ENCODE measurements at places on chromosomes 1 and 21. TPM values are rescaled to one million over a fixed set of nuclear protein-coding genes. Genes with fewer than 3 reads are reported as not detected.
A peak's percentile ranks its signal among the peaks of the same experiment; 100 is the strongest.

The SH2D1B gene
- total RNA-seq, result not detected

The RC3H1 gene
- 55.6 TPM for total RNA-seq

DNA sequence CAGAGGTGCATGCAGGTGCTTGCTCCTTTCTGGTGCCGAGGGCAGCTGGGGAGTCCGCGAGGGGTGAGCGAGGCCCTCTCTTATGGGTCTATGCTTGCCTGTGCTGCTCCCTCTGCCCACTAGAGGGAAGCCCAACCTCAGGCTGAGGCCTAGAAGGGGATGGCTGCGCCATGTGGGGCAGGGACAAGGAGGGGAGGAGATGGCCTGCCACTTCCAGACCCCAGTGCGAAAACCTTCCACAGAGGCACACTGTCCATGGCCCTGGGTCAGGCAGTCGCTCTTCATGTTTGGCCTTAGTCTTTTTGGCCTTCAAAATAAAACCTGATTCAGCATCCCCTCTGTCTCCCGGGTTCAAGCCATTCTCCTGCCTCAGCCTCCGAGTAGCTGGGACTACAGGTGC lies 14.0 kb downstream of the RHBG start:
- no peak overlapping the region for H3K27ac ChIP-seq
- no peaks in the 10 kb centered on the region for H3K36me3 ChIP-seq
- no peak overlapping the region for H3K4me3 ChIP-seq
- H3K27me3 ChIP-seq, result peaks cover 17% of the 10 kb centered on the region

- DNase-seq, result no peak
- peaks cover 28% of the 10 kb centered on the region for H3K4me1 ChIP-seq
- no peaks in the 10 kb centered on the region for H3K27me3 ChIP-seq
- H3K4me3 ChIP-seq, result no peak overlapping the region
- H3K27ac ChIP-seq, result no peak overlapping the region
These were observed 14.5 kb downstream of the AIDA start for GRCh38 chr1:222697826-222698225.

The CBR3 gene
- 4.7 TPM for total RNA-seq

- H3K4me3 ChIP-seq, result no peak overlapping the region
- no peaks in the 10 kb centered on the region for H3K36me3 ChIP-seq
- DNase-seq, result no peak
- peaks cover 4% of the 10 kb centered on the region for H3K4me1 ChIP-seq
These were observed 27.7 kb downstream of the FMO2 start for GRCh38 chr1:171212607-171213351.

The KNCN gene
- not detected for total RNA-seq

The PCP4L1 gene
- total RNA-seq, result not detected

GRCh38 chr1:105608713-105609112 lies 1447.8 kb upstream of the PRMT6 start:
- no peaks in the 10 kb centered on the region for H3K36me3 ChIP-seq
- no peaks in the 10 kb centered on the region for H3K27me3 ChIP-seq
- H3K27ac ChIP-seq, result no peak overlapping the region
- DNase-seq, result no peak

The GPATCH2 gene
- total RNA-seq, result 17.5 TPM

DNA sequence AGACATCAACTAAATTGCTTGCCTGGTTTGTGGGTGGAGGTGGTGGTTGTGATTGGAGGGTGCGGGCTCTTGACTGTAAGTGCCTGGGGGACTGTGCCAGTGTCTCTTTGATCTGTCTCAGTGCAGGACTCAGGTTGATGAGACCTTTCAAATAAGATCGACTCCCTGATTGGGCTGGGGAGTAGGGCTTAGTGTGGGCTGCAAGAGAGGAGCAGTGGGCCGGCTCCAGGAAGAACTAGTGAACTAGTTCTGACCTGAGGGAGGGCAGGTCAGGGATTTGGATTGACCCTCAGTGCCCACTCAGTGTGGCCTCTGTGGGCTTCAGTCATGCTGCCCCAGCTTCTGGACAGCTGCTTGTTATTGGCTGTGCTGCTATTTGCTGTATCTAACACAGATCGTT lies 130.6 kb upstream of the CACNA1E start:
- H3K4me3 ChIP-seq, result no peak overlapping the region
- H3K27me3 ChIP-seq, result peaks cover 6% of the 10 kb centered on the region
- H3K27ac ChIP-seq, result no peak overlapping the region
- no peaks in the 10 kb centered on the region for H3K4me1 ChIP-seq
- no peaks in the 10 kb centered on the region for H3K36me3 ChIP-seq

GRCh38 chr1:19138958-19139581 lies 71.0 kb downstream of the UBR4 start:
- no peaks in the 10 kb centered on the region for H3K4me1 ChIP-seq
- H3K27ac ChIP-seq, result no peak overlapping the region
- DNase-seq, result no peak

The MEX3A gene
- total RNA-seq, result 0.47 TPM

The SON gene
- 474 TPM for total RNA-seq

The TNFRSF18 gene
- 37.5 TPM for total RNA-seq

The LRRC71 gene
- total RNA-seq, result not detected

DNA sequence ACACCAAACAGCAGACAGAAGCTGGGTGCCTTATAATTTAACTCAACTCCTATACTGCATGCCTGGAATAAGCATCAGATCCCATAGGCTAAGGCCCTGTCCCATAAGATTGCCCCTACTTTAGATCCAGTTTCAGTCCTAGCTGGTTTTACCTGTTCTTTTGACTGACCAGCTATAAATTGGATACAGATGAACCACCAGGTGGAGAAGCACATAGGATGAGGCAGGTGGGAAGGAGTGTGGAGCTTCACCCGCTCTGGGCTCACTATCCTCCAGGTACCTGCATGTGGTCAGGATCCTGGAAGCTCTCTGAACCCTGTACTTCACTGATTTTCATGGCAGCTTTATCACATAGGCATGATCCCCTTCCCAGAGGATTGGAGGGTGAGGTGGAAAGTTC lies 51.3 kb downstream of the MAST2 start:
- no peaks in the 10 kb centered on the region for H3K4me1 ChIP-seq
- H3K27me3 ChIP-seq, result no peaks in the 10 kb centered on the region
- peaks cover 6% of the 10 kb centered on the region for H3K36me3 ChIP-seq
- H3K27ac ChIP-seq, result no peak overlapping the region
- DNase-seq, result no peak
- no peak overlapping the region for H3K4me3 ChIP-seq

GRCh38 chr21:26137379-26138060 lies 33.0 kb downstream of the APP start:
- H3K36me3 ChIP-seq, result no peaks in the 10 kb centered on the region
- H3K27ac ChIP-seq, result no peak overlapping the region
- H3K4me3 ChIP-seq, result no peak overlapping the region
- no peak for DNase-seq
- no peaks in the 10 kb centered on the region for H3K27me3 ChIP-seq

The TRIM17 gene
- total RNA-seq, result not detected

GRCh38 chr1:234698686-234699085 lies 88.7 kb upstream of the IRF2BP2 start:
- H3K27ac ChIP-seq, result no peak overlapping the region
- DNase-seq, result no peak
- H3K4me1 ChIP-seq, result peaks cover 8% of the 10 kb centered on the region
- H3K27me3 ChIP-seq, result no peaks in the 10 kb centered on the region
- no peak overlapping the region for H3K4me3 ChIP-seq

The KPRP gene
- total RNA-seq, result not detected

DNA sequence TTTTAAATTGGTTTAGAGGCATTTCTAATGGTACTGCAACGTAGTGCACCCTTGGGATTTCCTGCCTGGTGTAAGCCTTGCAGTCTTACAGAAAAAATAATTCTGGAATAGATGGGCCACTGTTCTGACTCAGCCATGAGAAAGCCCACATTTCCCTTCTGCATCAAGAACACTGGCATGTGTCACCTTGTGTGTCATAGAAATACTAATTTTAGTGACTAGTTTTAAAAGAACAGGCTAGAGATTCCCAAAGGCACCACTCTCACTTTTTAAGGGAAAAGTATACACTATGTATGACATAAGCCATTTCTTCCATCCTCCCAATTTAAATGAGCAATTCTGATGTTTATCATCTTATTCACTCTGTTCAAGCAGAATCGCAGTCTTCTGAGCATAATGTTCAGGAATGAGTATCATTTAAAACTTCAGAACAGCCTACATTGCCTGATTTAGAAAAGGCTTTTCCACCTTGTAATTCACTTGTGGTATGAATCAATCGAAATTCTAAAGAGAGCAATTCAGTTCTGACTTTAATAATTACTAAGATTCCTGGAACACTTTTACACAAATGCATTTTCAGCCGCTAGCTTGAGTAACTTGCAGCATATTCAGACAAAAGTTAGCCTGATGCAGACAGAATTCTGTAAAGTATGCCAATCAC lies 18.8 kb downstream of the RGS13 start:
- no peak overlapping the region for H3K27ac ChIP-seq
- no peak overlapping the region for H3K4me3 ChIP-seq
- no peaks in the 10 kb centered on the region for H3K27me3 ChIP-seq
- no peak for DNase-seq
- no peaks in the 10 kb centered on the region for H3K4me1 ChIP-seq

The GBP7 gene
- total RNA-seq, result not detected

DNA sequence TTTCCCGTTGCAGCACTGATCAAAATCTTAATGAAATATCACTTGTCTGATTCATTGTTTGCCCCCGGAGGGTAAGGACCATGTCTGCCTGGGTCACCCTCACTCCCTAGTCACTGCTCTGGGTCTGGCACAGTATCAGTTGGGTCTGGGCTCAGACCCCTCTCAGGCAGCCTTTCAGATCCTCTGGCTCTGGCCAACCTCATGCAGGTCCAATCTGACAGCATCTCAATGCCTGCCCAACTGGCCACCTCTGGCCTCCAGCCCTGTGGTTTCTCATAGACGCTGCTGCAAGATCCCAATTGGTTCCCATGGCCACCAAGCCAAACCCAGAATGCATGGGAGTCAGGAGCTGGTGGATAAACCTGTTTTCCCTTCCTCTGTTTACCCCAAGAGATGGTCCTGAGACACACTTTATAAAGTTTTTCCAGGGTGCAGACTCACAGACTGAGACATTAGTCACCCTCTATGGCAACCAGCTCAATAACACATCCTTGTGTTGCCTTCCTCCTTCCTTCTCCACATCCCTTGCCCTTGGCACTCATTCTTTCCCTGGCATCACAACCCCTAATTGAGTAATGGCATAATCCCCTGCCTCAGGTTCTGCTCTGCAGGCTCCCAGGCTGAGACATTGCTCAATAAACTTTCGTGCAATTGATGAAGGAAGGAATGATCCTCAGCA lies 199.2 kb downstream of the GRIK3 start:
- peaks cover 3% of the 10 kb centered on the region for H3K27me3 ChIP-seq
- no peaks in the 10 kb centered on the region for H3K4me1 ChIP-seq
- H3K27ac ChIP-seq, result no peak overlapping the region

The RPE65 gene
- not detected for total RNA-seq

DNA sequence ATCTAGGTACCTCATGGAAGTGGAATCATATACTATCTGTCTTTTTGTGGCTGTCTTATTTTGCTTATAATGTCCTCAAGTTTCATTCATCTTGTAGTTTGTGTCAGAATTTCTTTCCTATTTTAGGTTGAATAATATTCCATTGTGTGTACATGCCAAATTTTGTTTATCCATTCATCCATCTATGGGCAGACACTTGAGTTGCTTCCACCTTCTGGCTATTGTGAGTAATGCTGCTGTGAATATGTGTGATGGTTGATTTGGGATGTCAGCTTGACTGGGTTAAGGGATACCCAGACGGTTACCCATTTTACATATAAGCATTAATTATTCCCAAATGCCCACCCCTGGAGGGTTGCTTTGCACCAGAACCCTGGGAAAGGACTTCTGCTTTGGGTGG lies 477.5 kb downstream of the PTPRU start:
- H3K4me1 ChIP-seq, result peaks cover 2% of the 10 kb centered on the region
- no peaks in the 10 kb centered on the region for H3K36me3 ChIP-seq
- no peak for DNase-seq
- no peak overlapping the region for H3K4me3 ChIP-seq
- H3K27me3 ChIP-seq, result peaks cover 5% of the 10 kb centered on the region

DNA sequence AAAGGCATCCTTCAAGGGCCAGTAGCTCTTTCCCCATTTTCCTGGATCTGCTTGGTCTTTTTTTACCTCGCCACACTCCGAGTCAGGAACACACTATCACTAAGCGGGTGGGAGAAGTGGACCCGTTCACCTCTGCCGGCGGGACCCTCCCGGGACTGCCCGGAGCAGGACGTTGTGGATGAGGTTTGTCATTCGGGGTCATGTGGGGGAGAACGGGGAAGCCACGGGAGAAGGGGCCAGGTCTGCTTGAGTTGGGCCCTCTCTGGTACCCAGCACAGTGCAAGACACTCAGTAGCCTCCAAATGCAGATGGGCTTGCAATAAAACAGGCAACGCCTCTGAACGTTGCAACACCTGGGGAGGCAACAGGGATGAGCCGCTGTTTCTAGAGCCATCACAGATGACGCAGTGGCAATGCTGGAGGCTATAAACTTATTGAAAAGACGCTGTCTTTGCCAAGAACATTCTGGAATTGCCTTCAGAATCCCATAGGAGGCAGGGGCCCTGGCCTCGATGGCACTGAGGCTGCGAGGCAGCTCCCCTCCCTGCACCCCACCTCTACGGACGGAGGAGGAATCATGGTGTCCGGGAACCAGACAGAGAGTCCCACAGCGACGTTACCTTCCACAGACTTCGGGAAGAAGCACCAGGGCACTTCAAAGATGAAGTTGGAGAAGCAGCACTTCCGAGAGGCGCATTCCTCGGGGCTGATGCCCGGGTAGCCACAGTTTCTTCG lies 3.8 kb downstream of the TFF2 start:
- DNase-seq, result no peak
- H3K4me1 ChIP-seq, result no peaks in the 10 kb centered on the region
- no peaks in the 10 kb centered on the region for H3K36me3 ChIP-seq
- H3K4me3 ChIP-seq, result no peak overlapping the region
- H3K27ac ChIP-seq, result no peak overlapping the region

GRCh38 chr1:248730507-248731335 lies 24.8 kb downstream of the LYPD8 start:
- no peak overlapping the region for H3K27ac ChIP-seq
- H3K4me1 ChIP-seq, result no peaks in the 10 kb centered on the region
- no peak overlapping the region for H3K4me3 ChIP-seq
- H3K36me3 ChIP-seq, result no peaks in the 10 kb centered on the region

GRCh38 chr1:210817385-210818275 lies 316.3 kb downstream of the KCNH1 start:
- no peak for DNase-seq
- no peak overlapping the region for H3K4me3 ChIP-seq
- H3K36me3 ChIP-seq, result no peaks in the 10 kb centered on the region
- H3K4me1 ChIP-seq, result peaks cover 27% of the 10 kb centered on the region
- no peak overlapping the region for H3K27ac ChIP-seq

The AGL gene
- 21.8 TPM for total RNA-seq

DNA sequence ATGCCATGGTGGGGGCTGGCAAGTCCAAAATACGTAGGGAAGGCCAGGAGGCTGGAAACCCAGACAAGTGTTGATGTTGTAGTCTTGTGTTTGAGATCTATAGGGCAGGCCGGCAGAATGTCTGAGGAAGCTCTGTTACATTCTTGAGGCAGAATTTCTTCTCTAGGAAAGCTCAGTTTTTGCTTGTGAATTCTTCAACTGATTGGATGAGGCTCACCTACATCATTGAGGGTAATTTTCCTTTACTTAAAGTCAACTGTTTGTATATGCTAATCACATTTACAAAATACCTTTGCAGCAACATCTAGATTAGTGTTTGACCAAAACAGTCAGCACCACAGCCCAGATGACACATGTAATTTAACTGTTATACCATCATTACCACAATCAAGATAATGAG lies 37.0 kb downstream of the PATJ start:
- H3K36me3 ChIP-seq, result peaks cover 24% of the 10 kb centered on the region
- DNase-seq, result no peak
- H3K27ac ChIP-seq, result no peak overlapping the region
- H3K4me1 ChIP-seq, result no peaks in the 10 kb centered on the region
- no peaks in the 10 kb centered on the region for H3K27me3 ChIP-seq

- peak within 1 kb of the TSS; percentile 95 for H3K4me3 ChIP-seq
- peaks cover 30% of the 10 kb centered on the region for H3K36me3 ChIP-seq
- H3K4me1 ChIP-seq, result peaks cover 48% of the 10 kb centered on the region
- H3K27ac ChIP-seq, result peak within 1 kb of the TSS; percentile 96
- no peaks in the 10 kb centered on the region for H3K27me3 ChIP-seq
These were observed at the start of gene TNFRSF14 for GRCh38 chr1:2556277-2556677. Gene TNFRSF14 (plus strand): TSS chr1:2556371. CDS start chr1:2556665, 294 bp downstream.

The FOXD2 gene
- total RNA-seq, result 0.20 TPM

All from activated B cell treated with CpG ODN at 0.5 μM for 24 hours (primary cell).